Fibroblast of skin of back (primary cell): ENCODE measurements at places on chromosomes 6 and 20.

DNA sequence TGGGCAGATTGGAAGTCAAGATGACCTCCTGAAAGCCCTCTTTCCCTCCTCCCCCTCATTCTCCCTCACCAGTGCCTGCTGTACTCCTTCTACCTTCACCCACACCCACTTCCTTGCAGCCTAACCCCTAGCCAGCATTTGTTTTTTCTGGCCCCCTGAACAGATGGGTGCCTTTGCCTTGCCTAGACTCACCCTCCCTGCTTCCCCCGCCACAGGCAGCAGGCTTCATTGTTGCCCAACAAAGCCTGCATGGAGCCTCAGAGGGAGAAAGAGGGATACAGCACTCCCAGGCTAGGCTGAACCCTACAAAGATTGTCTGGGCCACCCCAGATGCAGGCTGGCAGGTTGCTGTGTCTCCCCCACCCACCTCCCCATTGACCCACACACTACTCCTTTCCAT, 2.7 kb downstream of the MOCS1 start:
- DNase-seq = no peak

GRCh38 chr20:2137552-2138201, 36.0 kb downstream of the STK35 start:
- DNase-seq = peak; percentile 79

DNA sequence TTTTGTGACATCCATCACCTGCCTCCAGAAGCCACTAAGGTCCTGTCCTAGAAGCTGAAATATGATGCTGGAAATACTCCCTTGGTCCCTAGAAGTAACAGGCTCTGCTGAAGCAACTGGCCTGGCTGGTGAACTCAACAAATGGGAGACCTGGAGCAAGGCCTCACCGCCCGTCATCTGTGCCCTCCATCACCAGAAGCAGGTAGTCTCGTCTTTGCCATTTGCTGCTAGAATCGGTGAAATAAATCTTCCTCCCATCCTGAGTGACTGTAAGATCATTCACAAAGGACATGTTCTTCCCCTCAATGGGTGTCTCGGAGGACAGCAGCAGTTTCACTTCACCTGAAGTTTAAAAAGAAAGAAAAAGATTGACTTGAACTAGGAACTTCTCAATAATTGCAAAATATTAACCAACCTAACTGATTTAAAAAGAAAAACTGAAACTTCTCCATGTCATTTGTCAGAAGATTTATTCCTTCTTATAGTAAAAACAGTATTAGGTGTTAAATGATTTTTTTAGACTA, 21.0 kb downstream of the CST7 start:
- DNase-seq = no peak

GRCh38 chr20:9742821-9743220, 96.1 kb downstream of the PAK5 start:
- DNase-seq = no peak

DNA sequence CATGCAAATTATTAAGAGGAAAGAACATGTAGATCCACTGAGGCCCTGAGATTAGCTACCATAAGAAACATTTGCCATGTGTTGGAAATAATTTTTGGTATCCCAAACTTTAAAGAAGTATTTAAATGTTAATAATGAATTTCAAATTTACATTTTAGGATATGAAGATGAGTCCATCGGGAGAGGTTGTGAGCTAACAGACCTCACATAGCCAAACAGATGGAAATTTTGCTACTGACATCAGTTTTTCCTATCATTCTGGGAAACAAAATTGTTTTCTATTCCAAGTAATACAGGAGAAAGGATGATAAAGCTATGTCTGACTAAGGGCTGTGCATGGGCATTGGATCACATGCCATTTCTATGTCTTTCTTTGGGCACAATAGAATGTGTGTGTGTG, 809.6 kb downstream of the TENT5A start:
- DNase-seq = no peak

DNA sequence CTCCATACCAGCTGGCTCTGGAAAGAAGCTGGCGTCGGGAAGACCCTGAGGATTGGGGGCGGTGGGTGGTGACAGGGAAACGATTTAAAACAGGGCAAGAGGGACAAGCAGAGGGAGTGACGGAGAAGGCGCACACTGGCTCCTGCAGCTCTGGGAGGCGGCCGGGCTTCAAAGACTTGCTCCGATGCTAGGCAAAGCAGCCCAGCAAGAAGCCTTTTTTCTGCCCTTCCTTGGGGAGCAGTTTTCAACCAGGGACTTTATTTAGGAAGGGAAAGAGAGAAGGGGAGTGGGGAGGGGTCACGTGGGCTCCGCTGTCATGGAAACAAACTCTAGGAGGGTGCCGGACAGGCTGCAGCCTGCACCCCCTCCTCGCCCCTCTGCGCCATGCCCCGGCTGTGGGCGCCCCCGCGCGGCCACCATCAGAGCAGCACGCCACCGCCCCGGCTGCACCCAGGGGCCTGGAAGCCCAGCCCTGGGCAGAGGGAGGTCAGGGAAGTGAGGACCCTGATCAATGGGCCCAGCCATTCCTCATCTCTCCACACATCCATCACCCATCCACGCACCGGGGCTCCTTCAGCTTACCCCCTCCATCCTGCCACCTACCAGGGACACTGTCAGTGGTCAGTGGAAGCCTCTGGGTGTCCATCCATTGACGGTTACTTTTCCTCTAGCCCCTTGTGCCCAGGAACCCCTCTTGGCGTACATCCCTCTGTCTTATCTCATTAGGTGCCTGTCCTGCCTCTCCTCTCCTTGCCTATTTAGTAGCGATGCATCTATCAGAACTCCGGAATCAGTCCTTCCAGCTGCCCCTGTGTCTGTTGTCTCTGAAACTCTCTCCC, 66.6 kb upstream of the CCDC167 start:
- peak; percentile 33 for DNase-seq

DNA sequence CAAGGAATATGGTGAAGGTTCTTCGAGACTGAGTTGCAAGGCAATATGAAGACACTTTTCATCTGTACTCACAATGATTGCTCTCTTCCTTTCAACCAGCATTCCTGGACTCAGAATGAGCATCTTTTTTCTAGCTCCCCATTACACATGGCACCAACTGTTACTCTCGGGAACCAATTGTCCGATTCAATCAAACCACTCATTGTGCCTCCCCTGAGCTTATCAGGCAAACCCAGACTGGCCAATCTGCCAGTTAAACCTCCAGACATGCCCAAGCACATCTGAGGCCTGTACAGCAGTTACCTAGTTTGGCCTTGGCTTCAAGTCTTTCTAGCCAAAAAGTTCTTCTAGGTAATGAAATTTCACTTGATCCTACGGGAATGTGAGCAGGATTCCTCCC, 164.1 kb downstream of the ID4 start:
- DNase-seq = no peak

DNA sequence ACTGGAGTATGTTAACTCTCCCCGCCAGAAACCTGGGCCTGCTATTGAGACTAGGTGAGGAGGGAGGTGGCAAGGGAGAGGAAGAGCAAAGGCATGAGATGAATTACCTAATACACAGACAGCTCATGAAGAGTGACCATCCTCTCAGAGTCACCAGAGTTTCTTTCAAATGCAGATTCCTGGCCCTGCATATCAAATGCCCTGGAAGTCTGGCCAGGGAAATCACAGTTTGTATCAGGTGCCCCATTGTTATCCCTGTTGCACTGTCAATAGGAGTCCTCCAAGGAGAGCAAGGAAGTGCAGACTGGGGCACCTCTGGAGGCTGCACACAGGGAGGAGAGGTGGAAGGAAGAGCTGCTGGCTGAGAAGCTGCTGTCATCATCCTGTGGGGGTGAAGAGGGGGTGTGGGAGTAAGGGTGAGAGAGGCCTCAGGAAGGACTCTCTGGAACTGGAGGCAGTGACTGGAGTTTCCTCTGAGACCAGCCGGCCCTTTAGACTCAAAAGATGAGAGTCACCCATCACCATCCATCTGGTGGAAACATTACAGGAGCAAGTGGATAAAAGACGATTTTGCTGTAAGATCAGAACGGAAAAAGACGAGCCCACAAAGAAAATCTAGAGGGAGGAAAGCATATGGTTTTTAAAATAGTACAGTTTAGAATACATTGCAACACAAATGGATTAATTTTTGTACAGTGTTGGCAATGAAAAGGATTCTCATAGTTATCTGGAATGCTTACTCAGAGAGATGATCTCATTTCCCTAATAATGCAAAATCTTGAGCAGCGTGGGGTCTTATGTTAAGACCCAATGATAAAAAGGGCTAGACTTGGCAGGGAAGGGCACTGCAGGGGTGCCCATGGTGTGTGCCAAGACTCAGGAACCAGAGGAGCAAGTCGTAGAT, 268.1 kb downstream of the UST start:
- peak; percentile 80 for DNase-seq

DNA sequence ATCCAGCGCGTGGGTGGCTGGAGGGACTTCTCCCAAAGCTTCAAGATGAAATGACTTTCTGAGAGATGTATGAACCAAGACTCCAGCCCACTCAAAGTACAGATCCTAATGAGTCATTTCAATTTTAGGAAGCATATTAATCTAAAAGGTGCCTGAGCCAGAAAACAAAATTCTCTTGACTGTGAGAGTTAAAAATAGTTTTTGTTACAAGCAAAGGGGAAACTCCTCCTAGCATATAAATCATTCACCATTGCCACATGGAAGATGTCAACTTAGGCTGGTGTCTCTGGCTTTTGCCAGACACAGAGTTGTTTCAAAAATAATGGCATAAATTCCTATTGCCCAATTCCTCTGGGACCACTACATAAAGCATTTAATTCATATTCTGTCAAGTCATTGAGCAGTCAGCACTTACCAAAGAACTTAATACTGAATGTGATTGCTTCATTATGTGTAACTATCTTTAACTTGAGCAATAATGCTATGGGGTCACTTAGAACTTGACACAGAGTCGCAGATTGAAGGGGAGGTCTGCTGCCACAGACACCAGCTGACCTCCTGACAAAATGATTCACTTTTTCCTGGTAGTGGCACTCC, 280.6 kb downstream of the SLC35F1 start:
- DNase-seq = peak; percentile 15

- peak; percentile 79 for DNase-seq
These were observed 21.0 kb downstream of the PPARD start for GRCh38 chr6:35363293-35363750.

- DNase-seq = no peak
These were observed 57.6 kb upstream of the MAP3K7 start for GRCh38 chr6:90644492-90644891.

DNA sequence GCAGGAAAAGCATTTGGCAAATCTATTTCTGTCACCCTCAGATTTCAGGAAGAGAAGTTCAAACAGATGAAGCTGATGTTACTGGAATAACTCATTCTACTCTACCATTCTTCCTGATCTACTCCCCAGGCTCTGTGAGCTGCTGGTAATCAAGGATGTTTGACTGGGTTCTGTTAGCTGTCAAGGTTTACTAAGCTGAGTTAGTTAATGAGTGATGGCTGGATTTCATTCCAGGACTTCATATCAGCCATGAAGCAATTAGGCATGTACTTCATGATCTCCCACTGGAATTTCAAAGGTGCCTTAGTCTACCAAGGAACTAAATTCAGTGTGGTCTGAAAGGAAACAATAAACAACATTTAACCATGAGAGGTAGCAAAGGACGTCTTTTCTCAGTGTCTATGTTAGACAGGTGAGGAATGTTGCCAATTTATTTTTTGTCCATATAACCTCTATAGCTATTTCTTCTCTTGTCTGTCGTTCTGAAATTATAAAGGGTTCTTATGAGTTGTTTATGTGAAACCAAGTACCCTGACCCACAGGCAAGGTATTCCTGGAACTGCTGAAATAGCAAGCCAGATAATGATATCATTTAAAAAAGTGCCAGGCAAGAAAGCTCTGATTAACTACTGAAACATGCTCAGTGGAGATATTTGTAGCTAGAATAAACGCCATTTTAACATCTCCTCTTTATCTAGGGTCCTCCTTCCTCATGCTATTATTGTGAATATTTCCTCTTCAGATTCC, 112.9 kb downstream of the BACH2 start:
- no peak for DNase-seq

DNA sequence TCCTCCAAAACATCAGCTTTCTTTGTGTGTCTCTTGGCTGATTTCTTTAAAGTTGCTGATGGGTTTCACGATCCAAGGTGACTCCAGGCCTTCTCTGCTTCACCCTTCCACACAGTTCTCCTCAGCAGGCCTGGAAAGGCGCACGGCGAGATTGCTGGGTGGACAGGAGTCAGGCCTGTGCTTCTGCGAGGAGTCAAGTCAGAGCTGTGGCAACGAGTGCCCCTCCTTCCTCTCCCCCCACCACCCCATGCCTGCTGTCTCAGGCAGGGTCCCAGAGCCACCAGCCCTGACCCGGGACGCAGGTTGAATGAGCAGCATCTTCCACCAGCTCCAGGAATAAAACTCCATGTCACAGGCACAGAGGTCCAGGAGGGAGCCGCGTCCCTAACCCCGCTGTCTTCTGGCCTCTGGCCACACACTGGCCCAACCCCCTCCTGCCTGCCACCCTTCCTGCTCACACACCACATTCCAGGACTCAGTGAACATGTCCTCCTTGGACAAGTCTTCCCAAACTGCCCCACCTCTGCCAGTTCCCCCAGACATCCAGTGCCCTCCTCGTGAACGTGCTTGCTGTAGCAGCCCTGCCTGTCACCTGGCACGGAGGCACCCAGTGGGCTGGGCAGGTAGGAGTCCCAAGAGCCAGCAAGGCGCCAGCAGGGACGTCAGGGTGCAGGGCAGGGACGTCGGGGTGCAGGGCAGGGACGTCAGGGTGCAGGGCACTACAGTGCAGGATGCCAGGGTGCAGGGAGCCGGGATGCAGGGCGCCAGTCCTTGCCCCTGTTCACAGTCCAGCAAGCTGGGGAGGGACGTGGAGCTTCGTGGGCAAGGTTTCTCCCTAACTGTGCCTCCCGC, 7.2 kb upstream of the NTSR1 start:
- DNase-seq = no peak

DNA sequence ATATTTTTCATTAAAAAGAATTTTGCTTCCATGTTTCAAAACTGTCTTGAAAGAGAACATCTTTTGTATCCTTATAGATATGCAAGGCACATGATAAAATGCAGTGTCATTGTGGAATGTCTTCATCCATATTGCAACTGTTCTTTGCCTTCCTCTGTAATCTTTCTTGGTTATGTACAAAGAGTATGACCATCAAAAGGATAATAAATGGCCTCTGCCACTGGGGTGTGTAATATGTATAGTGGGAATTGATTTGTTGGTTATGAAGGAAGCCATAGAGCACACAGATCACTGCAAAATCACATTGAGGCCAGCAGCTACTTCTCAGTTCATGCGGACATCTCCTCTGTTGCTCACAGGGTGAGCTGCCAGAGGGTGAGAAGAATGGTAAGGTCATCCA, 703.5 kb downstream of the TFAP2A start:
- DNase-seq = no peak

DNA sequence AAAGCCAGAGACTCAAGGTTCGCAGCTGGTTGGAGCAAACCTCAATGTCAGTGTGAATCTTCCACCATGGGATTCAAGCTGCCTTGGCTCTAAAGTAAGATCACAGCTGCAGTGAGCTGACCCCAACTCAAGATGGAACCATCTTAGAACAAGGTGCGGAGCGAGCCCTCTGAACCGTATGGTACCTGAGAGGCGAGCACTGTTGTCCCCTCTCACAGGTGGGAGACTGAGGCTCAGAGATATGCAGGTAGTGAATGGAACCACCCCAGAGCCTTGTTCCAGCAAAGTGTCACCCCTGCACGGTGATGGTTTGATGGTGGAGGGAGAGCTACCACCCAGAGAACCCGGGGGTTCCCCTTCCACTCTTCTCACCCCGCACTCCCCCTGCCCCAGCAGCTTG, 52.5 kb downstream of the BMP7 start:
- DNase-seq = no peak

GRCh38 chr20:44392776-44393607, 37.5 kb downstream of the HNF4A start:
- no peak for DNase-seq
